DND-41 (cell line): ENCODE measurements at places on chromosomes 4 and X.

DNA sequence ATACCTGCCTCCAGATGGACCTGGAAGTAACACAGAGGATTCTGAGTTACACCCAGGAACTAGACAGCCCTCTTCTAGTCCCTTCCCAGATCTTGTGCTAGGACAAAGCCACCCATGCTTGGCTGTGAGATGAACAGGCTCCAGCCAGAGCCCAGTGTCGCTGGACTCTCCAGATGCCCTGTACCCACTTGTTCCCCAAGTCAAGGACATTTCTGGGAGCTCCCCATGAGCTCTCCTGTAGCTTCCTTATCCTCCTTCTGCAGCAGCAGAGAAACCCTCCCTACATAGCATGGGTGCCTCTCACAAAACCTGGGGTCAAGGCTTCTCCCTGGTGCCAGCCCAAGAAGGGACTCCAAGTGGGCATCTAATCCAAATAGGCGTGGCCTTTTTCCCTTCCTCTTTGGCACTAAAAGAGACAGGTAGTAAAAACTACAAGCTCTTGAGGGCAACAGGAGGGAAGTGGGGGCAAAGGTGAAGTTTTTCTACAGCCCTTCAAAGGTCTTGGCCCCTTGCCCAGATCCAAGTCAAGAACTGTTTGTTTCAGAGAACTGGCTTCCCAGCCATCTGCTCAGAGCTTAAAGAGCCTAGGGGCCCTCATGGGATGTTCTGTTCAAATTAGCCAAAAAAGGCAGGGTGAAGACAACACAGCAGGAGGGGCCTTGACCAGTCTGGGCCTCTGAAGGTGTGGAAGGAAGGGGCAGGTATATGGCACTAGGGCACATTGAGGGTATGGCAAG is 8.5 kb upstream of the ERCC6L start:
- no peak for DNase-seq

DNA sequence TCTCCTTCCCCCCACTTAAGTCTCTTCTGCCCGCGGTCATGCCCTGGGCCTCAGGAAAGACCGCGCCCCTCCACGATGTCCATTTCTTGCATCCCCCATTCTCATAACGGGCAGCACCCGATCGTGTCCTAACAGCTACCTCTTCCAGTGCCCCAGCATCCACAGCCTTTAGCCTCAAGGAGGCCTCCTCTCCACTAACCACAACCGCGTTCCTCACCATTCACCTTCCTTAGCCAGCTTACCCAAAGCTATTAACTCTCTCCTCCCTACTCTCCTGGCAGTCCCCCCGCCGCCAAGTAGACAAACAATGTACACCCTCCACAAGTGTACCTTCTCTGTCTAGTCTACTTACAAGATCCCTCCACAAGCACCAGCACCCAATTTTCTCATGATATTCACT is 58.6 kb upstream of the PAGE5 start:
- peak; percentile 3 for DNase-seq

DNA sequence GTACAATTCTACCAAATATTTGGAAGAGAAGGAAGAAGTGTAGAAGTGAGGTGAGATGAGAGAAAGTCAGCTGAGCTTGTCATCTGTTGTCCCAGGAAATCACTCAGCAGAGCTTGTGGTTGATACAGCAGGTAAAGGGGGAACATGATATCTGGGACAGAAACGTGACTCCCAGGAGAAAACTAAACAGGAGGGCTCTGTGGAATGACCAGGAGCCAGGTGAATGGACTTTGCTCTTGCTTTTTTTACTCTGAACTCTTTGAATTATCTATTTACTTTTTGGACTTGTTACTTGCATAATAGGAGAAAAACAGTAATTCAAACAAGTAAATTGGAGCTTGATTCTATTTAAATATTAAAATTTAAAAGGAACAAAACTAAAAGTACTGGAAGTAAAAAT is 555.6 kb upstream of the FRG1 start:
- no peak for DNase-seq

- no peak for DNase-seq
These were observed 62.7 kb upstream of the SHOX start for GRCh38 chrX:567891-568290.

DNA sequence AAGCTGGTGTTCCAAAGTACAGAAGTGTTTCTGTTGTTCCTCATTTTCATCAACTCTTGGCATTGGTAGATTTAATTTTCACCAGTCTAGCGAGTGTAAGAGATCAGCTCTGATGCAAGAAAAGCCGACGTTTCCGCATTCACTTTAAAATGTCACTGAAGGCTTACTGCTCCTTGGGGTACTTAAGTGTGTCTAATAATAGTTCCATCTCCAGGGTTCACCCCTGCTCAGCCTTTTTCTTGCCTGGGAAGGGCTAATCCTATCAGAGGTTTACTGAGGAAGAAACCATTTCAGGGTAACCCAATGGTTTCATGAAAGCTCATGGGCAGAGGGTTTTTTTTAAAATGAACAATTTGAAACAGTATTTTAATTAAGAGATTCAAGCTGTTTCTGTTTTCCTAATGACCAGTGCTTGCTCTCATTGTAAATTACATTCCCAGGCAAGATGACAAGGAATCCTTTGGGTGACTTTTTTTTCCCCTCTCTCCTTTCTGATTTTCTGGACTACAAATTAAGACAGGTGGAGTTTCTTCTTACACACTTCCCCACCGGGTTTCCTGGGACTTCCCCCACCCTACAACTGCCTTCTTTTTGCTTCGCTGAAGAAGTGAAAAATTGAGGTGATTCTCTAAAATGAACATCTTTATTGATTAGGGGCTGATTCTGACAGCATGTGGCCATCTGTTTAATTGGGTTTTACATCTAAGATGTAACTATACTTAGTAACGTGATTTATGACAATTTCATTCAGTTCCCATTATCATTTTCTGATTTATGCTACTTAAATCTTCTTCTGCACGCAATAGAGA is 78.7 kb upstream of the CBLL2 start:
- DNase-seq = no peak

- DNase-seq = no peak
These were observed 1.5 kb upstream of the PTCHD1 start for GRCh38 chrX:23332888-23333821.

DNA sequence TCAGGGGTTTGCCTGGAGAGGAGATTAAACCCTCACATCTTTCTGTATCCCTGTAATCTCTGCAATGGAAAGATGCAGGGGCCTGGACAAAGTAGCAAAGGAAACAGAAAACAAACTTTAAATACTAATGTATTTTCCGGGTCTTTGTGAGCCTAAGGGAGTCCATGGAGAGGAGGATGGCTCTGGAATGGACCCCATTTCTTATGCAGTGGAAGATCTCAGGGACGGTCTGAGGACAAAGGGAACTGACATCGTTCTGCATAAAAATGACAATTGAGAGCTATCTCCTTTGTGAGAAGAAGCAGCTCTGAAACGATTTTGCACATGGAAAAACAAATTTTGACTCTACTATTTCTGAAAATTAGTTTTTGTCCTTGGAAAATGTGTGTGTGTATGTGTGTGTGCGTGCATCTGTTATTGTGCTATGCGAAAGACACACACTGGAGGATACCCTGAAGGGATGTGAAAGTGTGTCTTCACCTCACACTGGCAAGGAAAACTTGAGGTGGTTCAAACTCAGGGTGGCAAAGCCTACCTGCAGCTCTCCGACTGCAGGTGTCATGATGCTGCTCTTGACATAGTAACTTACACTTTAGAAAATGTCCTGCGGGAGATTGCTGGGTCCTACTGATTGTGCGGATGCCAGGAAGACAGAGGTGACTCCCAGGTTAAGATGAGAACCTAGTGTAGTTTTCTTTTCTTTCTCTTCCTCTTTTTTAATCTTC is 126.4 kb upstream of the JADE1 start:
- DNase-seq = no peak

GRCh38 chr4:120819805-120820437 is 102.6 kb downstream of the PRDM5 start:
- no peak for DNase-seq

DNA sequence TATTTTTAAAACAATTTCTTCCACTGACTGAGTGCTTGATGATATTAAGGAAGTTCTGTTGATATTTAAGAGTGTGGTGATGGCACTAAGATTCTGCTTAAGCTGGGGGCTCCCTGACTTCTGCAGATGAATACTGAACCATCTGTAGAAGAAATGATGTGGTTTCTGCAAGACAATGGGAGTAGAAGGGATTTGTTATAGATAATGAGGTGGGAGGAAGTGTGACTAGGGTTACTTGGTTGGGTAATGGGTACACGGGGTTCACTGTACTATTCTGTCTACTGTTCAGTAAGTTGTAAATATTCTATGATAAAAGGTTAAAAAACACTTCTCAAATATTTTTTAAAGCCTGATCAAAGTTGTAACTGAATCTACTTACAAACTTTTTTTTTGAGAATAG is 60.9 kb upstream of the TXK start:
- DNase-seq = no peak

DNA sequence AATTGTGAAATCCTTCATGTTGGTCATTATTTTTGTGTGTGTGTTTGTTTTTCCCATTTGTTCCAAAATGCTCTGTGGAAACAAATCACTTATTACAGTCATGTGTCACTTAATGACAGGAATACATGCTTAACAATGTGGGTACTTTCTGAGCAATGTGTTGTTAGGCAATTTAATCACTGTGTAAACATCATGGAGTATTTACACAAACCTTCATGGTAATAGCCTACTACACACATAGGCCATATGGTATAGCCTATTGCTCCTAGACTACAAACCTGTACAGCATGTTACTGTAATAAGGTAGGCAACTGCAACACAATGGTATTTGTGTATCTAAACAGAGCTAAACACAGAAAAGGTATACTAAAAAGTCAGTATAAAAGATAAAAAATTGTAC is 388.9 kb upstream of the PPP1R2C start:
- DNase-seq = no peak

GRCh38 chr4:155032521-155033229 is 175.8 kb upstream of the NPY2R start:
- DNase-seq = no peak

DNA sequence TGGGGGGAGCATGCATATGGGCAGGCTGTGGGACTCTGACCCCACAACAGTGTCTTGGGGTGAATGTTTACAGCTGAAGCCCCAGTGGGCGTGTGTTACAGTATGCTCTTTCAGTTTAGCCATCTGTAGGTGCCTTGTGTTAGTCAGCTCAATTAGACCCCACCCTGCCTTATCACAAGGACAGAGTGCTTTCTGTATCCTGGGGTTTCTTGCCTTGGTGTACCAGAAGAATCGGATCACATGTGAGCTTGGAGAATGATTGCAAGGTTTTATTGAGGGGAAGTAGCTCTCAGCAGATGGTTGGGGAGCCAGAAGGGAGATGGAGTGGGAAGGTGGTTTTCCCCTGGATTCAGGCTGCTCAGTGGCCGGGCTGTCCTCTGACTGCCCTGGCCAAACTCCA is 27.3 kb downstream of the SH3BGRL start:
- DNase-seq = no peak

GRCh38 chrX:112696481-112696880 is 16.7 kb upstream of the LHFPL1 start:
- DNase-seq = no peak

DNA sequence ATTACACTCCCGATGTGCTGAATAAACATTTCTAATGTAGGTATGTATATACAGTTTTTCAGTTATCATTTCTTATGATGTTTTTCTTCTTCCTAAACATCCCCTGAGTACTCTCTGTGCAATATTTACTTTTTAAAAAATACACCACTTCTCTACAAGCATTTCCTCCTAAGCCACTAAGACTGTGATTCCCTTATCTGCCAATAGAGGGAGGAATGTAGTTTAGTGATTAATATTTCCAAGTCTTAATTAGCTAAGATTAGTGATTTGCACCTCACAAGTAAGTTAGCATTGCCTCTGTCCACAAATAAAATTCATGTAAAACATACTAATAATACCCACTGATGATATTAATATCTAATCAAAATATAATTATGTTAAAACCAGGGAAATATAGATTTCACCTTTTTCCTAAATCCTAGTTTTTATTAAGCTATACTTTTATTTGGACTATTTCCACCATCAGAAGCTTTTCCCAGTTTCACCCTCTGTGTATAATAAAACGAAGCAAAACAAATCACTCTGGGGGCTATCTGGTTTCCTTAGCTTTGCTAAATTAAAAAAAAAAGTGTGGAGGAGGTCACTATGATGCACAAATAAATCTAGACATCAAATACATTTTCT is 909.1 kb downstream of the FAT4 start:
- no peak for DNase-seq

GRCh38 chr4:185793716-185794115 is 18.3 kb downstream of the SORBS2 start:
- no peak for DNase-seq

DNA sequence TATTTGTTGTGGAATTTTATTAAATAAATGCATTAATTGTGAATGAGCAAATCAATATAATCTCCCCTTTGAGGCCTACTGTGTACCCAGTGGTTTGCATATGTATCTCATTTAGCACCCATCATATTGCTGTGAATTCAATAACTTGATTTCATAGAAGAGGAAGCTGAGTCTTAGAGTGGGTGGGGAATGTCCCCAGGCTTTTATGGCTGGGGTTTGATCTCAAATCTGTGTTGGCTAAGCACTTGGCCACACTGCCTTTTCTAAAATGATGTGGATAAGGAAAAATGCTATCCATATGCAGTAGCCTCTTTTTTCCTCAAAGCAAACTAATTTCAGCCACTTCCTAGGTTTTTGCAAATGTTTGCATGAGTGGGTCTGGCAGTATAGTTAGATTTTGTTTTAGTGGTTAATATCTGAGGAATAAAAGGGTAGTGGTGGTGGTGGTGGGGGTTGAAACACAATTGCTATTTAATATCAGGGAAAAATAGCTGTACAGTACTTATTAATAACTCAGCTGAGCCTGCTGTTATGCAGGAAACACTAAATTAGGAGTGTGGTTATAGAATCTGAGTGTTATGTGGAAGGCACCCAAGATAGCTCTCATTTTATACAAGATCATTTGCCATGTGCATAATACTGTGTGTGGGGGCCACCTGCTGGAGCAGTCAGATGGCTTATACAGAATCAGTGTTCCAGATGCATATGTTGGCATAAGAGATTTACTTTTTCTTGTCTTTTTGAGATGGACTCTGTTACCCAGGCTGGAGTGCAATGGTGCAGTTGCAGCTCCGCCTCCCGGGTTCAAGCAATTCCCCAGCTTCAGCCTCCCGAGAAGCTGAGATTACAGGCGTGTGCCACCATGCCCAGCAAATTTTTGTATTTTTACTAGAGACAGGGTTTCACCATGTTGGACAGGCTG is 108.0 kb downstream of the TMEM131L start:
- DNase-seq = peak; percentile 70

GRCh38 chrX:118058924-118059323 is 57.7 kb downstream of the KLHL13 start:
- no peak for DNase-seq
